ENCODE measurements at places on chromosomes 3 and 15.
A peak's percentile ranks its signal among the peaks of the same experiment; 100 is the strongest.

DNA sequence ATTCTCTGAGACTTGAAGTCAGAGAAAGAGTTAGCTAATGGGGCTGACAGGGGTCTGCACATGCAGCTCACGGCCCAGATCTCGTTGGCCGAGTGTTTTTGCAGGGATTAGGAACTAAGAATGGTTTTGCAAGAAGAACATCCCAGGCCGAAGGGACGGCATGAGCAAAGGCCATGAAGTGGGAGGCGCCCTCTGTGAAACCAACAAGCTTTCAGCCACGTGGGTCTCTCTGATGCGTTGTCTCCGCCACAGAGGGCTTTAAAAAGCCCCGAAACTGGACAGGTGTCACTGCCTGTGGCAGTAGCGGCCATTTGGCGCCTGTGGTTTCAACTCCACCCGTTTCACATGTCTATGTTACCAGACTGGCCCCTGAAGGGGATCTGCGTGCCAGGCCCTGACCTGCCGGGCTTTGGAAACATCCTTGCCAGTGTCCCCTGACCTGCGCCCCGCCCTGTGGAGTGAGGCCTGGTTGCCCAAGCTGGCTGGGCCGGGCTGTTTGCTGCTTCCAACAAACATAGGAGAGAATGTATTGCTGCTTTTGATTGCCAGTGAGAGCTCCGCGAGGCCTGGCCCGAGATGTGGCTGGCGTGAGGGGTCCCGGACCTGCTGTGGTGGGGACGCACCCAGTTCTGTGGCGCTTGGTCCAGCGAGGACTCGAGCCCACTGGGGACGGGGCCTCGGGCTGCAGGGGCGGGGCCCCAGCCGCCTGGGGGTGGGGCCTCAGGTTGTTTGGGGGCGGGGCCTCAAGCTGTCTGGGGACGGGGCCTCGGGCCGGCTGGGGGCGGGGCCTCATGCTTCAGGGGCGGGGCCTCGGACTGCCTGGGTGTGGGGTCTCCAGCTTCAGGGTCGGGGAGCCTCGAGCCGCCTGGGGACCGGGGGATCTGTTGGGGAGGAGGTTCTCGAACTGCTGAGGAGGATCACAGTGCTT lies 30.4 kb downstream of the GOLGA6L2 start:
- DNase-seq = no peak

- DNase-seq = peak; percentile 1
Observed at GRCh38 chr15:40471105-40471807, 472 bp downstream of the CHST14 start.

GRCh38 chr3:53489787-53490458 lies 4.5 kb upstream of the CACNA1D start:
- no peak for DNase-seq

- DNase-seq = peak; percentile 92
Observed at GRCh38 chr3:135106445-135106844, 311.4 kb downstream of the EPHB1 start.

DNA sequence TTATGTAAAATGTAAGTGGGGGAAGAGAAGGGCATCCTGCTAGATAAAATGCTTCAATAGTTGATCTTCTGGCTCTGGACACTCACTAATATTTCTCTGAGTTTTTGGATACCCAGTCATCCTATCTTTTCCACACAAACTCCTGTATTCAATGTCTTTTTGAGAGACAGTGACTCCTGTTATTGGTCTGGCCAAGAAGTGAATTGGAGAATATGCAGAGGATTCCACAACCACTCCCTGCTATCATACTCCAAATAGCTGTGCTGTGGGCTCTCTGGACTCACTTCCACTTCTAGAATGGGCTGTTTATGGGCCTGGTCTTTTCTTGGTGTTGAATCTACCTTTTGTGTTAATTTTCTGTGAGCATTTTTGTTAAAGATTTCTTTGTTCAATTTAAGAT lies 376.8 kb downstream of the NLGN1 start:
- DNase-seq = no peak

DNA sequence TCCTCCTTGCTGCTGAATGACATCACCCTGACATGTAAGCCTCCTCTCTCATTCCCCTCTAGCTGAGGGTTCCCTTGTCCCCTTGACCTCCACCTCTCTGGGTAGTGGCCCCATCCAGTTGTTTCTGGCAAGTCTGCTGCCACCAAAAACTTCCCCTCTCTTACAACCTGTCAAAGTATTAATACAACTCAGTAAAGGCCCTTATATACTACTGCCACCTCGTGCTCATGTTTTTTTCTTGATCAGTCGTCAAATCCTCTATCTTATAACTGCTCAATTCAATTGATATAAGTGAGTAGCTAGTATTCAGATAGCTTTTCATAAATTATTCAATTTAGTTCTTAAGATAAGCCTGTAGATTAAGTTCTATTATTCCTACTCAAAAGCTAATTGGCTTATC lies 249.6 kb downstream of the MBNL1 start:
- DNase-seq = no peak

GRCh38 chr15:60757831-60758570 lies 279.1 kb upstream of the ICE2 start:
- DNase-seq = no peak

Data from Calu3 (cell line).